Activated CD8-positive, alpha-beta T cell treated with anti-CD3 and anti-CD28 coated beads for 36 hours (primary cell): ENCODE measurements at places on chromosomes 12 and 14. TPM values are rescaled to one million over a fixed set of nuclear protein-coding genes. Genes with fewer than 3 reads are reported as not detected.

The HIP1R gene
- total RNA-seq, result 22.9 TPM

The CEBPE gene
- 0.27 TPM for total RNA-seq

The ZNF140 gene
- total RNA-seq, result 10.6 TPM

The RGS6 gene
- total RNA-seq, result not detected

The TCL1B gene
- total RNA-seq, result not detected

The RPL36AL gene
- 231 TPM for total RNA-seq

The NOS1 gene
- total RNA-seq, result not detected

The GCN1 gene
- total RNA-seq, result 130 TPM

The KRT78 gene
- total RNA-seq, result not detected

The MEG3 gene
- total RNA-seq, result not detected

The TMEM119 gene
- total RNA-seq, result not detected

The DACT1 gene
- 2.0 TPM for total RNA-seq

The P2RX2 gene
- total RNA-seq, result not detected

GRCh38 chr12:1922985-1923384, 4.5 kb upstream of the CACNA2D4 start:
- no peak for DNase-seq
- peaks cover 5% of the 10 kb centered on the region for H3K27me3 ChIP-seq
- no peaks in the 10 kb centered on the region for H3K36me3 ChIP-seq

- no peak for DNase-seq
- H3K36me3 ChIP-seq, result no peaks in the 10 kb centered on the region
- H3K4me3 ChIP-seq, result no peak overlapping the region
- no peaks in the 10 kb centered on the region for H3K4me1 ChIP-seq
- H3K27ac ChIP-seq, result no peak overlapping the region
These were observed 11.5 kb upstream of the POC1B start for GRCh38 chr12:89537389-89537788.

GRCh38 chr14:78592616-78593219, 422.5 kb downstream of the NRXN3 start:
- H3K27ac ChIP-seq, result no peak overlapping the region
- no peaks in the 10 kb centered on the region for H3K36me3 ChIP-seq
- no peaks in the 10 kb centered on the region for H3K27me3 ChIP-seq
- H3K4me1 ChIP-seq, result no peaks in the 10 kb centered on the region
- no peak overlapping the region for H3K4me3 ChIP-seq
- DNase-seq, result no peak

GRCh38 chr12:93060666-93061472, 131.8 kb upstream of the EEA1 start:
- H3K36me3 ChIP-seq, result no peaks in the 10 kb centered on the region
- H3K27ac ChIP-seq, result no peak overlapping the region
- peak; percentile 9 for DNase-seq
- no peak overlapping the region for H3K4me3 ChIP-seq

GRCh38 chr14:103735439-103735814, 19.8 kb downstream of the ZFYVE21 start:
- H3K27ac ChIP-seq, result no peak overlapping the region
- H3K4me1 ChIP-seq, result no peaks in the 10 kb centered on the region
- DNase-seq, result no peak
- no peaks in the 10 kb centered on the region for H3K27me3 ChIP-seq
- H3K36me3 ChIP-seq, result no peaks in the 10 kb centered on the region

GRCh38 chr12:121857322-121858246, 1.1 kb downstream of the HPD start:
- no peaks in the 10 kb centered on the region for H3K27me3 ChIP-seq
- H3K36me3 ChIP-seq, result no peaks in the 10 kb centered on the region
- no peak overlapping the region for H3K4me3 ChIP-seq
- no peak for DNase-seq
- no peak overlapping the region for H3K27ac ChIP-seq

DNA sequence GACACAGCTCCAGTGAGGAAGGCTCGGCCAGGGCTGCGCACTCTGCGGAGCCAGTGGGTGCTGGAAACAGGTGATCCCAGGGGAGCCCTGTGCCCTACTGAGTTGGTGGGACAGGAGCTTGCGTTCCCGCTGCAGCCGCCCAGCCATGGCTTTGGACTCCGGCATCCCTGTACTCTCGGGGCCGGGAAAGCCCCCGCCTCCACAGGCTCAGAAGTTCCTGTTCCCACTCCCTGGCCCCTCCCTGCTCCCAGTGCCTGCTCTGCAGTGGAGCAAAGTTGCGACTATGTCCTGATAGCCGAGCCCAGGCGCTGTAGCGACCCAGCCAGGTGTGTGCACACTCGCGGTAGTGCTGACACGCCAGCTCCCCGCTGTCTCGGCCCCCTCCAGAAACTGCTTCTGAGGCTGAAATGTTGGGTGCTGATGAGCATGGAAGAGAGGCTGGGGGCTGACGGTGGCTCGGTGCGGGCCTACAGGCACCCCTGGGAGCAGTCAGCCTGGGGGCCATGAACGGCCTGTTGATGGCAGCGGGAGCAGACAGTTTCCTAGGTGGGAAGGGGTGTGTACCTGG, 344.6 kb upstream of the MGAT4C start:
- no peaks in the 10 kb centered on the region for H3K36me3 ChIP-seq
- H3K4me1 ChIP-seq, result no peaks in the 10 kb centered on the region

- no peak overlapping the region for H3K27ac ChIP-seq
- peaks cover 33% of the 10 kb centered on the region for H3K36me3 ChIP-seq
- no peaks in the 10 kb centered on the region for H3K27me3 ChIP-seq
These were observed 58.8 kb upstream of the ISM2 start for GRCh38 chr14:77557391-77557790.

DNA sequence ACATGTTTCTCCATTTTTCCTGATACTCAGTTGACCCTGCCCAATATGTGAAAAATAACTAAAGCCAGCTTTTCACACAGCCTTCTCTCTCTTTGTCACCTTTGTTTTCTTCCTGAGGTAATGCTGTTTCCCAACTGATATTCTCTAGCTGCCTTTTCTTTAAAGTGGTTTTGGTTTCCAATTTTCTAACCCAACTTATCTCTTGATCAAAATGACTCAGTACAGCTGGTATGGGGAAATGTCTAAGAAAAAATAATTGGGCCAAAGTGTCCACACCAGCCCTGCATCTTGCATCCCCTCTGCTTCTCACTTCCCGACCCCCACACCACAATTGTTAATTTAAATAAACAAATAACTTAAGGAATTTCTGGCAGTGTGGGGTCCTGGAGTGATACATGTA, 193.8 kb downstream of the SYT1 start:
- no peak overlapping the region for H3K4me3 ChIP-seq
- no peaks in the 10 kb centered on the region for H3K36me3 ChIP-seq
- DNase-seq, result no peak
- H3K27me3 ChIP-seq, result no peaks in the 10 kb centered on the region
- no peaks in the 10 kb centered on the region for H3K4me1 ChIP-seq

- H3K4me3 ChIP-seq, result no peak overlapping the region
- peaks cover 31% of the 10 kb centered on the region for H3K27me3 ChIP-seq
- no peaks in the 10 kb centered on the region for H3K36me3 ChIP-seq
- no peak overlapping the region for H3K27ac ChIP-seq
- peaks cover 4% of the 10 kb centered on the region for H3K4me1 ChIP-seq
These were observed 102.6 kb upstream of the PRB2 start for GRCh38 chr12:11497995-11498394.

DNA sequence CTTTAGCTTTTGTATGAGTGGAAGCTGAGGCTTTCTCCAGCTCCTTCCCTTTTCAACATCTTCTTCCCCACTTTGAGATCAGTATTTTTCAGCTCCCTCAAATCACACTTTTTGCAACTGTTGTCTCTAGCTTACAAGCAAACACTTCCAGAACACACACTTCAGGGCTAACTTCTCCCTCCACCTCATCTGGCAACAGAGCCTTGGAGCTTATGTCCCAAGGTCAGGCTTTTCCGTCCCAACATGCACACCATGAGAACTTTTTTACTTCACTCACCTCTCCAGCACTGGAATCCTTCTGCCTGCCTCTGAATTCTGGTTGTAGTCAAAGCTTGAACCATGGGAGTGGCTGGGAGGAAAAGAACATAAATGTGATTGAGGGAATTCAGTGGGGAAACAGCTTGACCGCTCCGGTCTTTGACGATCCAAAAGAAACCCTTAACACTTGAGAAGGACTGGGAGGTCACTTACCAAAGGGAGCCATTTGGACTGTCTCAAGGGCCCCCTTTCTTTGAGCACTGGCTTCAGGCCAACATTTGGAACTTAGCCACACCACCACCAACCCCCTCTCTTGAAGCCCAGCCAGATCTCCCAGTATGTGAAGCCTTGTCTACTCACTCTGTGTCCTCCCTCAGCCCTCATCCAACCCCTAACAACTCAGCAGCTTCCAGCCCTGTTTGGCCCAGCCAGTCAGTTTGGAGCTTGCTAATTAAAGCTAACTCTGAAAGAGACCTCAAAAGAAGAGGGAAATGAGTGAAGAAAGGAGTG, 3.9 kb upstream of the BLOC1S1 start:
- peaks cover 3% of the 10 kb centered on the region for H3K36me3 ChIP-seq
- DNase-seq, result no peak
- peaks cover 20% of the 10 kb centered on the region for H3K4me1 ChIP-seq
- H3K27me3 ChIP-seq, result peaks cover 20% of the 10 kb centered on the region

- H3K4me1 ChIP-seq, result peaks cover 5% of the 10 kb centered on the region
- no peaks in the 10 kb centered on the region for H3K27me3 ChIP-seq
- no peak for DNase-seq
- no peaks in the 10 kb centered on the region for H3K36me3 ChIP-seq
These were observed 1009.4 kb downstream of the BCL11B start for GRCh38 chr14:98262566-98262965.

GRCh38 chr12:108313606-108314351, 25.3 kb downstream of the CMKLR1 start:
- H3K4me3 ChIP-seq, result peak overlapping the region; percentile 4
- no peaks in the 10 kb centered on the region for H3K36me3 ChIP-seq
- peak overlapping the region; percentile 67 for H3K27ac ChIP-seq
- peaks cover 33% of the 10 kb centered on the region for H3K4me1 ChIP-seq
- peak; percentile 56 for DNase-seq

DNA sequence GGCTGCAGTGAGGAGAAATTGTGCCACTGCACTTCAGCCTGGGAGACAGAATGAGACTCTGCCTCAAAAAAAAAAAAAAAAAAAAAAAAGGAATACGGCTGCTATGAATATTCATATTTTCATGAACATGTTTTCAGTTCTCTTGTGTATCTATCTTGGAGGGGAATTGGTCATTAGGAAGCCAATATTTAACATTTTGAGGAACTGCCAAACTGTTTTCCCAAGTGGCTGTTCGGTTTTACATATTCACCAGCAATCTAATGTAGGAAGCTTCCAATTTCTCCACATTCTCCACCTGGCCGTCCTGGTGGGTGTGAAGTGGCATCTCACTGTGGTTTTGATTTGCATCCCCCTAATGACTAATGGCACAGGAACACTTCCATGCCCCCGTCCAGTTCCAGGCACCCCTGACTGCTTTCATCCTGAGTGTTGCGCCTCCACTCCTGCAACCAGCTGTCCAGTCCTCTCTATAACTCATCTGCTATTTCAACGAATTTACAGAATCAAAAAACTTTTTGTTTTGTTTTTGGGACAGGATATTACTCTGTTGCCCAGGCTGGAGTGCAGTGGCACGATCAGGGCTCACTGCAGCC, 5.7 kb downstream of the STXBP6 start:
- no peaks in the 10 kb centered on the region for H3K4me1 ChIP-seq
- no peaks in the 10 kb centered on the region for H3K36me3 ChIP-seq
- no peak overlapping the region for H3K4me3 ChIP-seq
- DNase-seq, result no peak
- peaks cover 26% of the 10 kb centered on the region for H3K27me3 ChIP-seq
- no peak overlapping the region for H3K27ac ChIP-seq

DNA sequence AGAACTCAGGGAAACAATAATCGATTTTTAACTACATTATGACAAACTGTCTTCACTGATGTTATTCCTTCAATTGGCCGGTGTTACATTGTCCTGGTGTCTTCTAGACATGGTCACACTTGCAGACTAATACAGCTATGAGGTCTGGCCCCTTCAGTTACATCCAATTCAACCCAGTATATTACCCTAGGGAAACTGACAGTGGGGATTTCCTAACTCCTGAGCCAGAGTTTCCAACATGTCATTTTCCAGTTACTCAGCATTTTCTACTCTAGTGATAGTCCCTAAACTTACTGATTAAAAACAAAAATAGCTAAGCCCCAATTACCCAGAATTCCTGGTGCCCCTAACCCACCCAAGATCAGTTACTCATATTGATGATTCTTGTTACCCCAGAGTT, 21.1 kb downstream of the IFNG start:
- H3K36me3 ChIP-seq, result peaks cover 9% of the 10 kb centered on the region
- peak overlapping the region; percentile 89 for H3K27ac ChIP-seq
- no peak overlapping the region for H3K4me3 ChIP-seq
- H3K4me1 ChIP-seq, result peaks cover 56% of the 10 kb centered on the region

GRCh38 chr12:125983094-125983783, 918.0 kb downstream of the AACS start:
- no peak overlapping the region for H3K4me3 ChIP-seq
- H3K4me1 ChIP-seq, result no peaks in the 10 kb centered on the region
- H3K27ac ChIP-seq, result no peak overlapping the region
- peak; percentile 2 for DNase-seq
- H3K27me3 ChIP-seq, result peaks cover 16% of the 10 kb centered on the region

- H3K27me3 ChIP-seq, result no peaks in the 10 kb centered on the region
- no peak for DNase-seq
- H3K4me3 ChIP-seq, result no peak overlapping the region
- H3K4me1 ChIP-seq, result peaks cover 51% of the 10 kb centered on the region
- H3K27ac ChIP-seq, result peak overlapping the region; percentile 76
- H3K36me3 ChIP-seq, result peaks cover 5% of the 10 kb centered on the region
These were observed 7.9 kb downstream of the PPP1R12A start for GRCh38 chr12:79926951-79927350.

GRCh38 chr12:57479376-57480115, at the start of gene ARHGAP9:
Gene ARHGAP9, minus strand, starts transcription at chr12:57479866. Its CDS starts 460 bp downstream, at chr12:57479406.
- H3K4me3 ChIP-seq, result peak within 1 kb of the TSS; percentile 89
- peaks cover 33% of the 10 kb centered on the region for H3K36me3 ChIP-seq
- DNase-seq, result peak; percentile 83
- peak within 1 kb of the TSS; percentile 99 for H3K27ac ChIP-seq
- H3K27me3 ChIP-seq, result no peaks in the 10 kb centered on the region

- H3K36me3 ChIP-seq, result no peaks in the 10 kb centered on the region
- DNase-seq, result no peak
- peaks cover 22% of the 10 kb centered on the region for H3K27me3 ChIP-seq
- H3K27ac ChIP-seq, result no peak overlapping the region
- H3K4me1 ChIP-seq, result no peaks in the 10 kb centered on the region
These were observed 46.3 kb downstream of the PTCSC3 start for GRCh38 chr14:36130186-36130585.

GRCh38 chr14:59221568-59221967, 33.1 kb downstream of the DAAM1 start:
- peaks cover 2% of the 10 kb centered on the region for H3K36me3 ChIP-seq
- H3K4me1 ChIP-seq, result no peaks in the 10 kb centered on the region
- no peak overlapping the region for H3K4me3 ChIP-seq

- H3K4me3 ChIP-seq, result no peak overlapping the region
- no peak for DNase-seq
- no peaks in the 10 kb centered on the region for H3K27me3 ChIP-seq
- no peaks in the 10 kb centered on the region for H3K36me3 ChIP-seq
These were observed 95.9 kb downstream of the TBX3 start for GRCh38 chr12:114588061-114588460.

GRCh38 chr12:108587826-108588225, 10.1 kb downstream of the TMEM119 start:
- no peaks in the 10 kb centered on the region for H3K4me1 ChIP-seq
- no peaks in the 10 kb centered on the region for H3K27me3 ChIP-seq
- H3K36me3 ChIP-seq, result no peaks in the 10 kb centered on the region
- no peak overlapping the region for H3K27ac ChIP-seq

GRCh38 chr12:32273712-32274111, 125.6 kb upstream of the FGD4 start:
- H3K4me1 ChIP-seq, result peaks cover 21% of the 10 kb centered on the region
- DNase-seq, result peak; percentile 80
- no peaks in the 10 kb centered on the region for H3K36me3 ChIP-seq
